ENCODE measurements at places on chromosomes 2 and 18.

DNA sequence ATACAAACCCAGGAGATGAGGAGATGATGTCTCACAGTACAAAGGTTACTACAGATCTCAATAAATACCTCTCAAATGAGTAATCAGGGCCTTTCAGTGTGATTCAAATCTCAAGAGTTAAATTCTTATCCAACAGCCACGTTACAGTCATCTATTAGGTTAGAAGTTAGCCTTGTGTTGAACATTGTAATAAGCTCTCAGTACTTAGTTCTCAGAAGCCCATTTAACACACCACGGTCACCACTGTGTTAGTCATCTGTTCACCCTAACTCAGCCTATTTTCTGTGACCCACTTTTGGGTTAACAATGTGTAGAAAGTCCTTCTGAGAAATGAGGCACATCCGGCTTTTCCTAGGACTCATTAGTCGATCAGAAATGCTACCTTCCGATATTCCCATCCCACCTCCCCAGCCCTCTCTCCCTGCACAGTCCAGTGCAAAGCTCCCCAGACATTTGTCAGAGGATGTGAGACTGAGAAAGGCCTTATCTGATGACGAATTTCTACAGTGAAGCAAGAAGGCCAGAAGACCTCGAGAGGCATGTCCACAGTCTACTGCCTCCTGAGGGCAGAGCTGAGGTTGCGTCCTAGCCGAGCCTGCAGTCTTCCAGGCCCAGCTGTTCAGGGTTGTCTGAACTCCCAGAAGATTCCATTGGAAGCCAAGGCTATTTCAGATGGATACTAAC lies 92.6 kb downstream of the ACTR2 start:
- DNase-seq: peak; percentile 34

DNA sequence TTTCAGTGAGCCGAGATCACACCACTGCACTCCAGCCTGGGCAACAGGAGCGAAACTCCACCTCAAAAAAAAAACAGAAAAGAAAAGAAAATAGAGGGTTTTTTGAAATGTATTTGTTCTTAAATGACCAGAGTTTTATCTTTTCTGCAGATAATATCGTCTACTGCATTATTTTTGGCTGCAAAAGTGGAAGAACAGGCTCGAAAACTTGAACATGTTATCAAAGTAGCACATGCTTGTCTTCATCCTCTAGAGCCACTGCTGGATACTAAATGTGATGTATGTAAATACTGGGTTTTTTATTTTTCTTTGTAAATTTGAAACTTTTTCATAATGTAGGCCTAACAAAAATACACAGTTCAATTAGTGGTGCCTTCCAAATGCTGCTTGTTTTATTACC lies 18.1 kb downstream of the CCNT2 start:
- no peak for DNase-seq

DNA sequence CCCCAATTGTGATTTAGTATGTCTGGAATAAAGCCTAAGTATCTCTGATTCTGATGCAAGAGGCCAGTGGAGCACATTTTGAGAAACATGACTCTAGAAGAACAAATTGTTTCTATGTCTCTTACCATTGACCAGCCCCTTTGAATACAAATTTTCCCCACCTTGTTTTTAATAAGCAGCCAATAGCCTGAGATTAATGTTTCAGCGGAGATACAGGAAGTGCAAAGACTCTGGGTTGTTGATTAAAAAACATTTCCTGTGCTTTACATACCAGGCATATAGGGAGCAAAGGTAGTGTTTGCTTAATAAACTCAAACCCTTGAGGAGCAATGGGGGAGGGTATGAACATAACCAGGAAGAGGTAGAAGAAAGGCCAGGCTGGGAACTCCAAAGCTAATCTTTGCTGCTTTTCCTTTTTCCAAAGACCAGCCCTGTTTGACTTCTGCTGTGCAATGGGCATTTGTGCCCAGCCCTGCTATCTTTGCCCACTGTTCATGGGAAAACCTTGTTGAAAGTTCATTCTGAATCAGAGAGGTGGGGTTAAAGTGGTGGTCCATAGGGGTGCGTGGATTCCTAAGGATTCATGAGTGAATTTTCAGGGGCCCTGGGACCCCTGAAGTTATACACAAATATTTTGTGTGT lies 29.3 kb downstream of the UPP2 start:
- no peak for DNase-seq

DNA sequence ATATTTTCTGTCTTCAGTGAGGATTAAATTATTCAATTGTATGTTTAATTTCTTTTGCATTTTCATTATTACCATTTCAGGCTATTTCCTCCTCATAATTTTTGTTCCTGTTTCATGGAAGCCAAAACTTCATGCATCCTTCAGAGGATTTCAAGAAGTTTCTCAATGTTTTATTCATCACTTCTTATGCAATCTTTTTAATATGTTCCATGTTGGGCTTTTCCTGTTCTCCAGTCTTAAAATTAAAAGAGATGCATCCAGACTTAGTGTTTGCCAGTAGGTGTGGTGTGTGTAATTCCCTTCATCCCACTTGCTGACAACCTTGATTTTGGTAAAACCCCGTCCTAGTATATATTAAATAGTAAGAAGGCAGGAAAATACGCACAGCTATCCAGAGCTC lies 190.0 kb downstream of the EN1 start:
- DNase-seq: no peak

DNA sequence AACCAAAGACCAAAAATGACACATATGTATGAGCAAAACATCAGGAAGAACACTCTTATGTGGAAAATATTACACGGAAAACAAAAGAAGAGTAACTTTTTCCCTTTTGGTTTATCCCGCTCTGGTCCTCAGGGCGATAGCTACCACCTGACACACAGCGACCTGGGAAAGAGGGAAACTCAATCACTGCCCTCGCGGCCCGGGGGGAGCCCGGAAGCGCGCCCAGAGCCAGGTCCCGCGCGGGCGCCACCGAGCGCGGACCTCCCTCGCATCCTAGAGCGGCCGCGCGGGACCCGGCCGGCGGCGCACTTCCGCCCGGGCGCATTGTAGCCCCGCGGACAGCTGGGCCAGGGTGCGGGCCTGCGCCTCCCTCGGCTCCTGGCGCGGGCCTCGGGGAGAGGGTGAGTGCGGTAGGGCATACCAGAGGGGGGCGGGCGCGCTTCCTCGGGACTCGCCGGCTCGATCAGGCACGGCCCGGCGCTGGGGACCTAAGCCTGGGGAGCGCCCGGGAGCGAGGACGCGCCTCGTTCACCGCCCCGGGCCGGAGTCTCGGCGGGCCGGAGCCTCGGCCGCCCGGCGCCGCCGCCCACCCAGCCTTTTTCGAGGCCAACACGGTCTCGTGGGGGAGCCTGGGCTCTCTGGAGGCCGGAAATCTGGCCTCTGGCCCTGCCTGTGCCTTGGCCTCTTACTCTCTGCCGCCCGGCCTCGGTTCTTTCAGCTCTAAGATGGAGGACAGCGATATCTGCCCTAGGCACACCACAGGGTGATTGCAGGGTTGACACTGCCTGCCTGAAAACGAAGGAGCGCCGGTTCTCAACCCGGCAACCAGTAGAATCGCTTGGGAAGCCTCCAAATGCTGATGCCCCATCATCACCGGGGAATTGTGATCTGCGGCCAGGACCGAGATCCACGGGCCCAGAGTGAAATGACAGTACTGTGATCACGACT lies at the start of gene ELAC1:
ELAC1 (plus strand) TSS at position 327 of the 948 bp plus-strand sequence. CDS start 6,365 bp downstream, outside the sequence.
- DNase-seq: peak; percentile 67

DNA sequence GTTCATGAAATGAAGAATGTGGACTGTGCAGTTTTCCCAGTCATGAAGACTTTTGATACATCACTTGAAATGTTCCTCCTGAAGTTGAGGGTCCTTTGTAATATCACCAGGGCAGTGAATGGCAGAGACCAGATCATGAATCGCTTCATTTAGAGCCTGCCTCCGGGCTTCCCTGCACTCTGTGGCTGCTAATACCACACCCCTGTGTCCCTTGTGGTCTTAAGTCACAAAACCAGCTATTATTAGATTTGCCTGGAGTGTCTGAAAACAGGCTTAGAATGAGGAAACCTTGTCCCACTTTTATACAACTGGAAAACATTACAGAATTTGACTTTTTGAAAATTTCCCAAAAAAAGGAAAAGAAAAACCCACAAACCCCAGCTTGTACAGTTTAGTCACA lies 147.9 kb downstream of the MGAT5 start:
- no peak for DNase-seq

DNA sequence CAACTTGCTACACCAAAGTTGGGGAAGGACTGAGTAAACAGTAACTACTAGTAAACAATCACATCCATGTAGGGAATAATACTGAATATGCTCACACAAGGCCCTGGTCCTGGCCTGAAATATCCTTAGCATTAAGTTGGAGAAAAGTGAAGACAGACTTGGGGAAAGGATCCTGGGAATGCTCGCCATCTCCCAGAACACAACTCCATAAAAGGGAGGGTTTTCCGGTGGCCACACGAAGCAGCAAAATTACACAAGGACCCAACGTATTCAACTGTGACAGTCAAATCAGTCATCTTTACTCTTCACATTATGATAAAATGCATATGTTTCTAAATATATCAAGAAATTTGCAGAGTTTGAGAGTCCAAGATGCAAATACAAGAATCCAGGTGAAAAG lies 7.3 kb downstream of the NEMP2 start:
- no peak for DNase-seq

Measured in activated CD4-positive, alpha-beta T cell treated with anti-CD3 and anti-CD28 coated beads, Interleukin-2, amount 50 U/mL, for 48 hours (primary cell).